Caki2 (cell line): ENCODE measurements at places on chromosomes 5 and 9.

- no peak for DNase-seq
Observed at GRCh38 chr5:44909004-44909403, 100.3 kb downstream of the MRPS30 start.

- DNase-seq, result peak; percentile 67
Observed at GRCh38 chr9:94259077-94259862, at the start of gene ZNF169. Gene ZNF169 (plus strand): TSS chr9:94259298. CDS start chr9:94278813, 19,515 bp downstream.

DNA sequence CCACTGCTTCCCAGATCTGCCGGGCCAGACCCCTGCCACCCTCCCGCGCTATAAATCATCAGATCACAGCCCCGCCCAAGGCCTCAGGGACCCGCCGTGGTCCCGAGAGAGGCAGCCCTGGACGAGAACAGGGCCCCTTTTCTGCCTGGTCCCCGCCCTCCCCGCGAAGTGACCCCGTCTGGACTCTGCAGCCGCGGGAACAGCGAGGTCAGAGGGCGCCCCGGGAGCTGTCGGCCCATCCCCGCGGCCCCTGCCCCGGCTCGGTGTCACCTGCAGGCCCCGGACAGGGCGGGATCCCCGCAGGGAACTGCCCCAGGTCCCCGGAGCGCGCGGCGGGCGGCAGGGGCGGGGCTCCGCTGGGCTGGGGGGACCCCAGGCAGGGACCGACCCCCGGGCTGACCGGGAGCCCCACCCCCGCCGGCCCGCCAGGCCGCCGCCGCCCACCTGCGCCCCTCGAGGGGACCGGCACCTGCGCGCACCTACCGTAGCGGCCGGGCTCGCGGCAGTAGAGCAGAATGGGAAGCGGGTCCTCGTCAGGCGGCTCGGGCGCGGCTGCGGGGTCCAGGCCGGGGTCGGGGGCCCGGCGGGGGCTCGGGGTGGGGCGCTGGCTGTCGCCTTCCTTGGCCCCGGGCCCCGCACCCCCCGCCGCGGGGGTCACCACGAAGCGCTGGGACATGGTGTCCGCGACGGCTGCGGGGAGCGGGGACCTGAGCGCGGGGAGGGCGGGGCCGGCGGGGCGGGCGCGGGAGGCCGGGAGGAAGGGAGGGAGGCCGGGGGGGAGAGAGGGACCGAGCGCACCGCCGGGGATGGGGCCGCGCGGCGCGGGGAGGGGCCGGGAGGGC is 43.5 kb upstream of the SLC12A7 start:
- no peak for DNase-seq

DNA sequence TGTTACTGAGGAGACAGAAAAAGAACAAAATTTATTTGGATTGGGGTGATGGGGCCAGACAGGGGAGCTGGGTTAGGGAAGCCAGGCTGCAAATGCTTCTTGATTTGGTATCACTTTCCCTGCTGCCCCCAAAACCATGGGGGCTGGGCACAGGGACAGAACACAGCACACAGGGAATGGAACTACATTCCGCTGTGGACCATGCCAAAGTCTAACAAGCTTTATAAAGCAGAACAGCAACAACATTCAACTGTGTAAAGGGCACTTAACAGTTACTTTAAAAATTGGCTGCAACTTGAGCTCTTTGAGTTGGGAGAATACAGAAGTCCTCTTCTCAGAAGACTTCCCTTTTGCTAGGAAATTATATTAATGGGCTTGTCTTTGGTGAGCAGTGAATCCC is 23.8 kb downstream of the C5orf58 start:
- no peak for DNase-seq

GRCh38 chr5:135810188-135810943 is 24.1 kb upstream of the SLC25A48 start:
- DNase-seq, result no peak

DNA sequence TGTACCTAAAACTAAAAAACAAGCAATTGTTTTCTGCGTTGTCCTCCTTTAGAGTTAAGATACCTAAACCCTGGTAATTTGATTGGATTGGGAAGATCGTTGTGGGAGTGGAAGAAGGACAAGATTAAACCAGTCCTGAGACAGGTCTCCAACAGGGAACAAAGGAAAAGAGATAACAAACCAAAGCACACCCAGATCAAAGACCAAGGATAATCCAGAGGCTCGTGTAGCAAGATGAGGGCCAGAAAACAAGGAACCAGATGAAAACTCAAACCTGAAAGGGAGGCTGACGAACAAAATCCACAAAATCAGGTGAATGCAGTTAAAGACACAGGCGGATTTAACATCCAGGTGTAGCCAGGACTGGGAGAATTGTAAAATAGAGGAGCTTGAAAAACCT is 618.1 kb downstream of the SLCO4C1 start:
- DNase-seq, result no peak

GRCh38 chr5:158543539-158544387 is 556.0 kb downstream of the EBF1 start:
- DNase-seq, result no peak

DNA sequence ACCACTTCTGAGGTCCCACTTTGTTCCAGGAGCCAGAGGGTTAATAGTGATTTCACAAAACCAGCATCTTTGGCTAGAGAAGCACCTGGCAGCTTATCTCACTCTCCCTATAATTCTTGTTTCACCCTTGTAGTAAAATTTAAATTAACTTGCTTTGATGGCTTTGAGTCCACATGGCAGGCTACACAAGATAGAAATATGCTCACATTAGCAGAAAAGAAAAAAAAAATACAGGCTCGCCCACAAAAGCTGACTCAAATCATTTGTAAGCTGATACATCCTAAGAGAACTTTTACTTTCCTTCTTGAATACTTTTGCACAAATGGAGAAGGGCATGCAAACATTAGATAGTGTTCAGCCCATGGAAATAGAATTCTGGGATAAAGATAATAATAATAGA is 36.2 kb downstream of the TNFSF15 start:
- no peak for DNase-seq

GRCh38 chr9:113636693-113637092 is 173.2 kb downstream of the RGS3 start:
- no peak for DNase-seq

DNA sequence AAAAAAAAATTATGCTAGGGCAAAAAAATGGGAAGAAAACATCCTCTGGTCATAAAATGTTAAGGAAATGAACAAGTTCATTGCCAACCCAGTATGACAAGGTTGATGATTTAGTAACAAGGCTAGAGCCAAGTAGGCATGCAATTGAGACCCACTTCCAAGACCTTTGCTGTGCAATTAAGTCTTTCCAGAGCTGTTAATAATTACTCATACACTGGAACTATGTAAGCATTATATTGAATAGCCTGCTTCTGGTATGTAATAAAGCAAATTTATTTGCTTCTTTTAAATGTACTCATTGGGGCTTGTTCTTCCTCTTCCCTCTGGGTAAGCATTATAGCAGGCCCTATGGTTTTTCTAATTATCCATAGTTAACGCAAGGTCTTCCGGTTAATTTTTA is 32.5 kb upstream of the SNAPC3 start:
- DNase-seq, result peak; percentile 38

- DNase-seq, result peak; percentile 38
Observed at GRCh38 chr5:125413496-125414274, 667.2 kb upstream of the ZNF608 start.

DNA sequence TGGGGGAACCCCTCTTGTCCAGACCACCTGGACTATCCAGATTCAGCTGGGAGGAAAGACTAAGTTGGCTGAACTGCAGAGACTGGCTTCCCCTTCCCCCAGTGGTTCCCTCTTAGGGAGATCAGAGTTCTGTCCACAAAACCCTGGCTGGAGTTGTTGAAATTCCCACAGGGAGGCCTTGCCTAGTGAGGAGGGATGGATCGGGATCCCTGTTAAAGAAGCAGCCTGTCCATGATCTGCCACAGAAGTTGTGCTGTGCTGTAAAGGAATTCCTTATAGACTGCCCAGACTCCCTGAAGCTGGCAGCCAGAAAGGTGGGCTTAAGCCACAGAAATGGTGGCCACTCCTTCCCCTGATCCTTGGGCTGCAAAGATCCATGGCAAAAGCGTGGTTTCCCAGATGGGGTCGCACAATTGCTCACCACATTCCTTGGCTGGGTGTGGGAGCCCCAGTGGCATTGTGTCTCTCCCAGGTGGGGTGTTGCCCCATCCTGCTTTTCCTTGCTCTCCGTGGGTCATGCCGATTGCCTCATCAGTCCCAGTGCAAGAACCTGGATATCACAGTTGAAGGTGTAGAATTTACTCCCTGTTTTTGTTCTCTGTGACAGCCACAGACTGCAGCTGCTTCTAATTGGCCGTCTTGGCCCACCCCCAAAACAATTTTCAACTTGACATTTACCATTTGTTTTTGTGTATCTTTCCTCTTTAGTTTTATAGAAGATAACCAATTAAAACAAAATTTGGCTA is 342.4 kb downstream of the FGF10 start:
- DNase-seq, result no peak

GRCh38 chr9:121196389-121196788 is 5.3 kb downstream of the RAB14 start:
- no peak for DNase-seq

GRCh38 chr9:38015266-38015665 is 53.8 kb downstream of the SHB start:
- no peak for DNase-seq

- DNase-seq, result no peak
Observed at GRCh38 chr5:152218694-152219093, 186.4 kb downstream of the NMUR2 start.

DNA sequence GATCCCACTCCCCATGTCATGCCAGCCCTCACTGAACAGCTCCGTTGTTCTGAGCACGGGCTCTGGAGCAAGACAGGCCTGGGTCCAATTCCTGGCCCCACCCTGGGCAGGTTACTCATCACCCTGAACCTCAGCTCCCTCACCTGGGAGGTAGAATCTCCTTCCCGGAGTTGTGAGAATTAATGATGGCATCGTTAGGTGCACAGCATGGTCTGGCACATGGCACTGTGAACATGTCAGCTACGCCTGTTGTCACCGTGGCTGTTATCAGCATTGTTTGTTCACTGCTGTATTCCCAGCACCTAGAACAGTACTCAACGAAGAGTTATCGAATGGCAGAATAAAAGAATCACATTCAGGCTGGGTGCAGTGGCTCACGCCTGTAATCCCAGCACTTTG is 43.0 kb downstream of the LRSAM1 start:
- no peak for DNase-seq

DNA sequence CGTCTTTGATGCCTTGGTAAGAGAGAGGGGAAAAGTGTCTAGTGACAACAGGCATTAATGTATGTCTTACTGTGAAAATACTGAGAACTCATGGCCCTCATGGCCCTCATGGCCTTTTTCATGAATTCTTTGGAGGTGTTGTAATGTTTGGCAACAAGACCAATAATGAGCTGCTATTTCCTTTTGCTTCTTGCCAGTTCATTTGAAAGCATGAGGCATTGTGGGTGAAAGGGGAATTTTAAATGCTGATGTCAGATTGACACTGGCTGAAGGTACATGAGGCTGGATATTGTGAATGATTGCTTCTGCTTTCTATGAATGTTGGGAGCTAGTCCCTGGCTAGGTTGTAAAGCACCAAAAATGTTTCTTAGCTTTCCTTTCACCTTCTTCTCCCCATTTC is 79.2 kb downstream of the DOCK2 start:
- peak; percentile 57 for DNase-seq

- DNase-seq, result peak; percentile 41
Observed at GRCh38 chr5:16809395-16810207, 126.5 kb downstream of the MYO10 start.
